H4 (cell line): ENCODE measurements at places on chromosomes 5 and 9. TPM values are rescaled to one million over a fixed set of nuclear protein-coding genes. Genes with fewer than 3 reads are reported as not detected.

DNA sequence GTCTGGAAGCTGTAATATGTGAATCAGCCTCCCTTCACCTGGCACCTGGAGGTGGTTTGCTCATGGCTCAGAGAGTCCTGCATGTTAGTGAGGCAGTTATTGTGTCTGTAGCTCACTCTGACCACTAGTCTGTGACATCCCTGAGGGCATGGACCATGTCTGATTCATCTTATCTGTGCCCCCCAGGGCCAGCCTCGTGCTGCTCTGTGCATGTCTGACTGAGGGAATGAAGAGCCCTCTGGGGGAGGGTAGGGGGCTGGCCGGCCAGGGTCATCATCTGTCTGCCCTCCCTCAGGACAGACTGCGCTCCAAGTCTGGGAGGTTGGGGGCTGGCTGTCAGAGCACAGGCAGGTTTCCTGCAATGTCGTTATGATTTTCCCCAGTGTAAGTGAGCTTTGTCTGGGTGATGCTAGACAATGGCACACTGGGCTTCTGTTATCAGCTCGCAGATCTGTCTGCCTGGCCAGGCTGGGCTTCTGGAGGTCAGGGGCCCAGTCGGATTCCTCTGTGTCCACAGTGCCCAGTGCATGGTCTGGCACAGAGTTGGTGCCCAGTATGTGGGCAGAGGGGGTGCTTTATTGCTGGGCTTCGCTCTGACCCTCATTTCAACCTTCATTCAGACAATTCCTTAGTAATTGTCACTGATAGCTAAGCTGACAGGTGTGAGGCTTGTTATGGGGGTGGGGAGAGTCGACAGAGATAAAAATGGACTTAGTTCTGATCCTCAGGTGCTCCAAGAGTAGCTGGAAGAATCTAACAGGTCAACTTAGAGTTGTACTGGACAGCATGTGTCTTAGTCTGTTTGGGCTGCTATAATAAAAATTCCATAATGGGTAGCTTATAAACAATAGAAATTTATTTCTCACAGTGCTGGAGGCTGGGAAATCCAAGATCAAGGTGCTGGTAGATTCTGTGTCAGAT lies 85.7 kb upstream of the SHB start:
- no peak for DNase-seq

- no peak for DNase-seq
These were observed 677.5 kb upstream of the ST8SIA4 start for GRCh38 chr5:101580591-101580990.

DNA sequence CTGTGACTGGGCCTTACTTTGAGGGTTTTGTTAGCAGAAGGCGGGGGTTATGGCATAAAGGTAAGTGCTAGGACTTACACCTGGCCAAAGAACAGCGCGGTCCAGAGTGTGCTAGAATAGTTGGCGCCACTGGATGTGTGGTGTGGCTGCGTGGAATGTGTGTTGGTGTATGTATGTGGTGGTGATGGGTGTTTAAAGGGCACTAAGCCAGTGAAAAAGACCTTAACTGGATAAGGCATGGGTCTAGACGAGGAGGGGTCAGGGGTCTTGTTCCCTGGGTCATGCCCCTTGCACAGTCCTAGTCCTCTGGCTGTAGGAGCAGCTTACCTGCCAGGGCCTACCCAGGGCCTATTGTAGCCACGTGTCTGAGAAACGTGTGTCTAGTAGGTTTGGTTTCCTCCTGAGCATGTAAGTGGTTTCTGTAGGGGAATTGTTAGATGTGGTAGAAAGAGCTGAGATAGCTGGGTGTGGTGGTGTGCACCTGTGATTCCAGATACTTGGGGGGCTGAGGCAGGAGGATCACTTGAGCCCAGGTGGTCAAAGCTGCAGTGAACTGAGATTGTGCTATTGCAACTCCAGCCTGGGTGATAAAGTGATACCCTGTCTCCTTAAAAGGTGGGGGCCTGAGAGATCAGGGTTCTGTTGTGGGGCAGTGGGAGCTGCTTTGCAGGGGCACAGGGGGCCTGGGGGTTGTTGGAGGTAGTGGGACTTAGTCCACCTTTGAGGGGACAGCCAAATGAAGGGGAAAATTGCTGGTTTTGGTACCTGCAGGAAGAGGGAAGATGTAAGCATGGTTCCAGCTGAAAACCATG lies 55.2 kb downstream of the HSPA4 start:
- DNase-seq = no peak

RFESD gene
- total RNA-seq = 1.5 and 2.2 TPM in 2 replicates

IRX2 gene
- total RNA-seq = 0.10 TPM in 1 of 2 replicates, not detected in the other

SEC16A gene
- 18.7 and 19.0 TPM in 2 replicates for total RNA-seq
